ENCODE measurements at places on chromosomes 4 and X. TPM values are rescaled to one million over a fixed set of nuclear protein-coding genes. Genes with fewer than 3 reads are reported as not detected.

Gene GDPD2
- polyA plus RNA-seq, result 0.84 TPM

Gene TBC1D9
- 46.8 TPM for polyA plus RNA-seq

Gene CD99
- polyA plus RNA-seq, result 6.6 TPM

Gene HAND2
- not detected for polyA plus RNA-seq

Gene ARHGAP6
- 0.40 TPM for polyA plus RNA-seq

Gene RNF4
- 67.9 TPM for polyA plus RNA-seq

Gene UGT2B10
- polyA plus RNA-seq, result not detected

Gene PABPC5
- polyA plus RNA-seq, result 2.7 TPM

Gene NEK1
- polyA plus RNA-seq, result 16.7 TPM

Gene ZFYVE28
- 2.4 TPM for polyA plus RNA-seq

Gene SPANXA2
- polyA plus RNA-seq, result not detected

Gene RBMX2
- 68.9 TPM for polyA plus RNA-seq

Gene TMEM154
- 0.04 TPM for polyA plus RNA-seq

Gene FGFR3
- polyA plus RNA-seq, result 0.54 TPM

Gene GLUD2
- 0.35 TPM for polyA plus RNA-seq

Gene SFRP2
- 0.40 TPM for polyA plus RNA-seq

Gene EMCN
- polyA plus RNA-seq, result 4.0 TPM

Gene CMC4
- polyA plus RNA-seq, result 16.4 TPM

Gene GAGE12D
- polyA plus RNA-seq, result not detected

Gene COL4A6
- 3.1 TPM for polyA plus RNA-seq

Gene RAI2
- polyA plus RNA-seq, result 1.5 TPM

Gene CXCL5
- not detected for polyA plus RNA-seq

Gene CSAG3
- polyA plus RNA-seq, result 1.2 TPM

Gene NXF2B
- polyA plus RNA-seq, result not detected

Gene ZNF518B
- polyA plus RNA-seq, result 31.2 TPM
